ENCODE measurements at places on chromosomes 1 and 21.

- DNase-seq = no peak
Observed at GRCh38 chr1:18599086-18599485, 31.6 kb upstream of the PAX7 start.

DNA sequence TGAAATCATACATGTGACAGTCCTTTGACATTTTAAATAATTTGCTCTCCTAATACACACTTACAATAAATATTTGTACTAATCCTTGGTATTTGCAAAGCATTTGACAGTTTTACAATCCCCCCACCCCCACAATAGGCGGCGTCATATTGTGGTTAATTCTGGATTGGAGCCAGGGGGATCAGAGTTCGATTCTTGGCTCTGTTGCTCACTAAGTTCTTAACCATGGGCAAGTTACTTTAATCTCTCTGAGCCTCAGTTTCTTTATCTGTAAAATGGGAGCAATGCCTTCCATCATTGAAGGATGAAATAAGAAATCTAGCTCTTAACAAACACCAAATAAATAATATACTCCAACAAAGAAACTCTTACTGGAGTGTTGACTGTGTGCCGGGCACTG is 23.8 kb downstream of the CACNA1S start:
- no peak for DNase-seq

- DNase-seq = peak; percentile 11
Observed at GRCh38 chr1:57949168-57949567, 525.3 kb upstream of the DAB1 start.

GRCh38 chr1:50820545-50820944 is 139.5 kb downstream of the FAF1 start:
- DNase-seq = no peak

Data from mesendoderm (in vitro differentiated cells).